NCI-H2107 (cell line): ENCODE measurements at places on chromosomes 3 and 15.

DNA sequence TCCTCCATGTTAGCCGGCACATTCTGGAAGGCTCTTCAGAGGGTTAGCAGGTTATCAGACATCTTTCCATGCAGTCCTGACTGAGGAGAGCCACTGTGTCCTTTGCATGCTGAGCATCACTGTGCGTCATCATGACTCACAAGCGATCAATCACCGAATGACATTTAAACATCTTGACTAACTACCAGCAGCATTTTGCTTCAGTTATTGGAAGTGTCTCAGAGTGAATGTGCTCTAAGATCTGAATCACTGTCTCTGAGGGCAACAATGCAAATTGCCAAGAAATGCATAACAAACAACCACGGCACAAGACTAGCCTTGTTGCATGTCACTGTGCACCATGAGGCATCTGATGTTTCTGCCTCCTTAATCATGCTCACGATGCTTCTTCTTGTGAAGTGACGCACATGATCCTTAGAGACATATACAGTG, 18.3 kb upstream of the ATP8B4 start:
- DNase-seq = no peak

DNA sequence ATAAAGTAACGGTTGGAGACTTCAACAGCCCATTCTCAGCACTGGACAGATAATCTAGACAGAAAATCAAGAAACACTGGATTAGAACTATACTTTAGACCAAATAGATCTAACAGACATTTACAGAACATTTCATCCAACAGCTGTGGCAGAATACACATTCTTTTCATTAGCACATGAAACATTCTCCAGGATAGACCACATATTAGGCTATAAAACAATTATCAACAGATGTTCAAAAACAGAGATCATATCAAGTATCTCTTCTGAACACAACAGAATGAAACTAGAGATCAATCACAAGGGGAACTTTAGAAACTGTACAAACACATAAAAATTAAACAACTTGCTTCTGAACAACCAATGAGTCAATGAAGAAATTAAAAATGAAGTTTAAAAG, 133.3 kb downstream of the ADAM10 start:
- DNase-seq = no peak

DNA sequence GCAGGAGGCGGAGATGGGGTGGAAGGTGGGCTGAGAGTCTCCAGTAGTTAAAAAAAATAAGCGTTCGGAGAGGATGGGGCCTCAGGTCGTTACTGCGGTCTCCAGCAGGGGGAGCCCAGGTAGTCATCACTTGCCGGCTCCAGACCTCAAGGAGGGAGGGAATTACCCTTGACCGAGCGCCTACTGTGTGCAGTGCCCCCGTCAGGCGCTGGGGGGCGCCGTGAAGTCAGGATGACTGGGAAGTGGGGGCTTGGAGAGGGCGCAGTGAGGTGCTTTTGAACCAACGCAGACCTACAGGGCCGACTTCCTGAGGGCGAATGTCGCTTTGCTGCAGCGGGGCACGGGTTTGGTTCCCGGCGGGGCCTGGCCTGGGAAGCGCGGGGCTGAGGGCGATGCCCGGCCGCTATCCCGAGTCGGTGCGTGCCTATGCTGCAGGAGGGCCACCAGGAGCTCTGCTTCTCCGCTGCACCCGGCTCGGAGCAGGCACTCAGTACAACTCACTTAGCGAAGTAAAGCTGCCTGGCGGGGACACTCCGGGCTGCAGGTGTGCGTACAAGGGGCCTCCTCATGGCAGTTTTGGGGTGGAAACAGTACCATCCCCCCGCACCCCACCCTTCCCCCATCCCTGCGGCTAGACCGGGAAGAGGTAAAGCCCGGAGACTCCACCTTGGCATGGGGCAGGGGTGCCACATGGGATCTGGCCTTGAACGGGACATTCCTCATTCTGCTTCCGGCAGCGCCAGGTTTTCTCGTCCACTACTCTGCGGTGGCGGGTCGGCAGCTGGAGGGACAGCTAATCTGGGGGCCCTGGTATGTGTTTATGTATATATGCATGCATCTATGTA, 79.8 kb downstream of the RHCG start:
- no peak for DNase-seq

- DNase-seq = no peak
Measured at GRCh38 chr3:21592828-21593227, 158.2 kb downstream of the ZNF385D start.

DNA sequence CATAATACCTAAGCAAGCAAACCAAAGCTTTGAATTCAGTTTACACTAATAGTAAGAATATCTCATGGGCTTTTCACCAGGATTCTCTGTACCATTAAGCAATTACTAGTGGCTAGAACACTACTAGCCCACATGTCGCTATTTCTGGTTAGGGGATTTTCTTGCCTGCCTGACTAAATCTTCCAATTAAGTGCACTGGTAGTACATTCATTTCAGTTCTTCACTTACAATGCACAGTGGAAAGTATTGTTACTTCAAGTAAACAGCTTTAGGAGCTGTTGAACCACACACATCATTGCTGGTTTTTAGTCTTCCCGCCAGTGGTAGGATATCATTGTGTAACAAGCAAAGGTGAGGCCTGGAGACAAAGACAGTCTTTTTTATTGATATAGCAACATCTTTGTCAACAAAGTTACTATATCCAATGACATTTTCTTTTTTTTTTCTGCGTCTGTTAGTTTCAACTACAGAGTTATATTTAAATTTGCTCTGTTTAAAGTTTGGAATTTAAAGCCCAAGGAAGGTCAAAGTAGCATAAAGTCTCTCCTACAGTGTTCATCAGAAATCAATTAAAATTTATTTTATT, 826.8 kb upstream of the NR2F2 start:
- DNase-seq = no peak

- no peak for DNase-seq
Measured at GRCh38 chr3:45943207-45943846, at the start of gene CXCR6. TSS of gene CXCR6 (plus strand) at chr3:45943464. CDS start at chr3:45946482, 3,018 bp downstream.

DNA sequence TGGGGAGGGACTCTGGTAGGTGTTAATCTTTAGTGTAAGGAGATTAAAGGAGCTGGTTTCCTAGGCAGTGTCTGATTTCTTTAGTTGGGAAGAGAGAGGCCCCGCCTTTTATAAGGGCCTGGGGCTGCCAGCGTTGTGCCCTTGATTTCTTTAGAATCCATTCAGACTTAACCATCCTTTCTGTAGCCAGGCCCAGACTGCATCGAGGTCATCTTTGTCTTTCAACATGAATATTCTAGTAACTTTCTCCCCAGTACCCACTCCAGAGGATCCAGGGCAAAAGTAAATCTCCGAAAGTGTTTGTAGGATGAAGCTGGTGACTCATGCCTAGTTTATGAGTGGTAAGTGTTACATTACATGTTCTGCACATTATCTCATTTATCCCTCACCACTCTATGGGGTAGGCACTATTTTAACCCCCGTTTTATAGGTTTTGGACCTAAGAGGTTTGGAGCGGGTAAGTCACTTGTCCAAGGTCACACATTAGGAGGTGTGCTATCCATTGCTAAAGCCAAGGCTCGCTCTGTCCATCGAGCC, 11.8 kb upstream of the USP3 start:
- no peak for DNase-seq

- no peak for DNase-seq
Measured at GRCh38 chr15:27573805-27574485, 525.2 kb downstream of the OCA2 start.

- DNase-seq = no peak
Measured at GRCh38 chr3:114392831-114393230, 99.0 kb downstream of the TIGIT start.
